ENCODE measurements at places on chromosomes 3 and 15.

GRCh38 chr3:108234387-108234957, 12.2 kb upstream of the IFT57 start:
- no peak for DNase-seq

DNA sequence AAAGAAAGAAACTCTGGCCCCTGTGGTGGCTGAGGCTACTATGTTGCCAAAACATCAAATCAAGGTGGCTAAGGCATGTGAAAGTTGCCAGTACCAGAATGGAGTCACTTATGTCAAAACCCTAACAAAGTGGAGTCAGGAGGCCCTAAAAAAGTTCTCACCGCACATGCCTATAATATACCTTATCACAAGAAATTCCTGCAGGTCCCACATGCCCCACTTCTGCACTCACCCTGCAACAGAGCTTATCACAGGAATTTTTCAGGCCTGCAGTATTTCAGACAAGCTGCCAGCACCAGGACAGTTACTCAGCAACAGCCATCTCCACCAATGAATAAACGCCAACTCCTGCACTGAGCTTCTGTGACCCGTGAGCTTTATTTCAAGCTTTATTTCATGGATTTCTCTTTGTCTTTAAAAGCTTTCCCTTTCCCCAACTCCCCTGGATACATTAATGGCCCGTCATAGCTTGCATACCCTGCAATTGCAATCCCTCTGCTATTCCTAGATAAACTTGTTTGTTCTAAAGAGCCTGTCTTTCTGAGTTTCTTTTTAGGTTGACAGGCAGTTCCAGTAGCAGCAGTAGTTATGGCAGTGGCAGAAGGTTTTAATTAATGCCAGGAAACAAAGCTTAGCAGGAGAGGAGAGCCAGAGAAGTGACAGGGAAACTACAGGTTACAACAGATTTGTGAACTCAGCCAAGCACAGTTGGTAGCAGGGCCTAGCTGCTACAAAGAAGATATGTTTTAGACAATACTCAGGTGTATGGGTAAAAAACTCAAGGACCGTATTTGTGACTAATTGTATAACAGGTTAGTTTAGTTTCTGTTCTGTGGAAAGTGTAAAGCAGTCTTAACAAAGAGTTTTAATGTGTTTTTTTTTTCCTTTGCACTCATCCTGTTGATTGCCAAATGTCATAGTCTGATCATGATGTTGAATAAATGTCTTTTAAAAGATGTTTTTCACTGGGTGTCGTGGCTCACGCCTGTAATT, 15.9 kb upstream of the TMEM42 start:
- no peak for DNase-seq

GRCh38 chr3:24020036-24020691, 75.1 kb downstream of the NR1D2 start:
- no peak for DNase-seq

DNA sequence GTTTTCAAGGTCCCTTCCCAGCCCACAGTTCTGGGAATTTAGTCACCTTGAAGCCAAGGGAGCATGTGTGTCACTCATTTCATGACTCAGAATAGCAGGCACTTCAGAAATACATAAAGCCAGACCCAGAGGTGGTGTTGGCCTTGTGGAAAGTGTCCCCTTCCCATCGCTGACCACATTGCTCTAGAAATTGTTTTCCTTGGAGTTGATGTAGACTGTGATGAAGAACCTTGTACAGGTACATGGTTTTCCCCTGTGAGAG, 158.8 kb downstream of the SLCO3A1 start:
- DNase-seq = no peak

DNA sequence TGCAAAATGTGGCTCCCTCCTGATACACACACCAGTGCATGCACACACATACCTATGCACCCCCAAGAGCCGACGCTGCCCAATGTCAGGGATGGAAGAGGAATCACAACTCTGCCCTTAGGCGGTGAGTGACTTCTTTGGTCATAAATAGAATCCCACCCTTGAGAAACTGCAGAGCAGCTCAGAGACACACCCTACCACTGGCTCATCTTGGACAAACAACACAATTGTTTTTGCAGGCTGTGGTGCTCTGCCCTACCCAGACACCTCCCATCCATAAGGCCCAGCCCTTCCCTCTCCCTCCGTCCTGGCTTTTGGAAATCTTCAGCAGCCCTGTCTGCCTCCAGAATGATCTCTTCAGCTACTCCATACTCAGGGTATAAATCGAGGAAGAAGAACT, 73.8 kb upstream of the HRH1 start:
- DNase-seq = no peak

DNA sequence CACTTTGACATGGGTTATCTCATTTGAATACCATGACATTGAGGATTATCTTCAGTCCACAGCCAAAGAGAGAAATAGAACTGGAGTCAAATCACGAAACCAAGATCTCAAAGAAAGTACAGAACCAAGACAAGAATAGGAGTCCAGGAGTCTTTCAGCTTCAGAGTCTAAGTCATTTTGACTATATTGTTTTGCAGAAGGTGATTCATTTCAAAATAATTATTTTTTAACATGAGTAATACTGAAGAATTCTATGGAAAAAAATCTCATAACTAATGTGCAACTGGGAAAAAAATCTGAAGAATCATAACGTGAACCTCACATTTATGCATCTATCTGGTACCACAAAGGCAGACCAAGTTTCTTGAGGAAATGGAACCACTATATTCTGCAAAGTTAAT, 60.3 kb downstream of the UBE3A start:
- DNase-seq = no peak

- no peak for DNase-seq
These were observed 82.9 kb downstream of the FSIP1 start for GRCh38 chr15:39699516-39700374.

- DNase-seq = no peak
These were observed 271.6 kb downstream of the CHL1 start for GRCh38 chr3:468172-468571.

GRCh38 chr15:68503791-68504680, 72.1 kb upstream of the ITGA11 start:
- no peak for DNase-seq

DNA sequence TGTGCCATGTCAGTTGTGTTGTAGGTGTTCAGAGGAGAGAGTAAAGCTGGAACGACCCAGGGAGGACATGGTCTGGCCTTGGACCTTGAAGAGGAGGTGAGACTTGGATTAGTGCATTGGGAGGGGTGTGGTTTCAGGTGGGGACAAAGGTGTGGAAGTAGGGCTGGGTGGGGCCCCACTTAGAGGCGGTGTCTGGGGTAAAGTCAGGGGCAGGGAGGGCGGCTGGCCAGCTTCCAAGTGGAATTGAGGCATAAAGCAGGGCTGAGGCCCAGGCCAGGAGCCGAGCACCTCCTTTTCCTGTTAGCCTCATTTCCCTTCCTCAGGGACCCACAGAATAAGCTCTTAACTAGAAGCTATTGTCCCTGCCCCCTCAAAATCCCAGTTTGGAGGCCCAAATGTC, 36.2 kb upstream of the FLNB start:
- DNase-seq = no peak

DNA sequence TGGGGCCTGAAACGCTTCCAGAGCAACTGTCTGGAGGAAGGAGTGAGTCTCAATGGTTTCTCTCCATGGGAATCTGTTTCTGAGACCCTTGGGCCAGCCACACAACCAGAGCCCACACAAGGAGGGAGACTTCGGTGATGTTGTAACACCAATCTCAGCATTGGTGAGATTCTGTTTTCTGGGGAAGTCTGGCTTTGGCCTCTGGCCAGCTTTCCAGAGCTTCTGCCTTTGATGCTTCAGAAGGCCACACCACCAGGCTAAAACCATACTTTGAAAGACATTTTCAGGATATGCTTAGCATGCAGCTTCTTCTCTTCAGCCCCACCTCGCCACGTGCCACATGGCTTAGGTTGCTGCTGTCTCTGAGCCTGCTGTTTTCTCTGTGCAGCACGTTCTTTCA, 3.6 kb upstream of the EEFSEC start:
- no peak for DNase-seq

GRCh38 chr3:123333401-123333800, 115.5 kb downstream of the ADCY5 start:
- no peak for DNase-seq

DNA sequence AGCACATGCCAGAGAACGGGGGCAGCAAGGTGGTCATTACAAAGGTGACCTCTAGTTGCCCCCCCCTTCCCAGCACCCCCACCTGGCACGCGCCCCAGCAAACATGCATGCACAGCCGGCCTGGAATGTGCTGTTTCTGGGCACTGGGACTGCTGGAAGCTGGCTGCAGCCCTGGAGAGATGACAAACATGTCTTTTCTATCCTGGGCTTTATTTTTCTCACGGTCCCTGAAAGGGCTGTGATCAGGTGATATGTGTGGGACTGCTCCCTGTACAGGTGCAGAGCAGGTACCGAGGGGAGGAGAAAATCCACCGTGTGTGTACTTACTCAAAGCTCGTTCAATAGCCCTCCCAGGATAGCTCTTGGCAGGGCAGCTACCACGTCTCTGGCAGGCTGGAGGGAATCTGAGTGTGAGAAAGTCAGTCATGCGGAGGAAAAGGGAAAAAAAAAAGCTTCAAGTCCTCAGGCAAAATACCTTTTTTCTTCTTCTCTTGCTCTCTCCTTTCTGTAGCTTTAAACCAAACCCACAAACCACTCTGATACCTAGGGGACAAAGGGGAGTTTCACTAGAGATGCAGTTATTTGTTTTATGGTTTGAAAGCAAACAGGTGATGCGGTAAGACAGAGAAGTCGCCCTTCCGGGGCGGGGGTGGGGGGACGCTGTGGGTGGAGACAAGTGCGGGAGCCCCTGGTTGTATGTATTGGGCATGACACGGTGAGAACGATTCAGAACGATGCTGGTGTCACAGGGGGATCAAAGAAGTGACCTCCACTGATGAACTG, 5.0 kb upstream of the HES1 start:
- no peak for DNase-seq

- DNase-seq = no peak
These were observed at the start of gene CADPS for GRCh38 chr3:62874711-62875557. TSS of gene CADPS (minus strand) at chr3:62875416. CDS start at chr3:62875029, 387 bp downstream.

GRCh38 chr3:43759938-43760337, 69.2 kb downstream of the ABHD5 start:
- DNase-seq = no peak
